ENCODE measurements at places on chromosomes 6 and 20.

DNA sequence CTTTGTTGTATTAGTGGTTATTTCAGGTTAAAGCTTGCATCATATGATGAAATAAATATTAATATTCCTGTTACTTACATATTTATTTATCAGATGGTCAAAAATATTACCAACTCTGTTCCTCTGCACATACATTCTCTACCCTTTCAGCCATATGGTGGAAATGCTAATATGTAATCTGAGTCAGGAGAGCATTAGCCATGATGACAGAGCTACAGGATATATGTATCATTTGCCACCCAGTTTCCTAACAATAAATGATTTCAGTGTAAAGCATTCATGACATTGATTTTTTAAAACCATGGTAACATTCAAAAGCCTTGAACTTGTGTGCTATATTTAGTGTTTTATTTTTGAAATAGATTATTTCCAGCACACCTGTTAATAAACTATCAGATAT lies 16.6 kb downstream of the POPDC3 start:
- no peak for DNase-seq

DNA sequence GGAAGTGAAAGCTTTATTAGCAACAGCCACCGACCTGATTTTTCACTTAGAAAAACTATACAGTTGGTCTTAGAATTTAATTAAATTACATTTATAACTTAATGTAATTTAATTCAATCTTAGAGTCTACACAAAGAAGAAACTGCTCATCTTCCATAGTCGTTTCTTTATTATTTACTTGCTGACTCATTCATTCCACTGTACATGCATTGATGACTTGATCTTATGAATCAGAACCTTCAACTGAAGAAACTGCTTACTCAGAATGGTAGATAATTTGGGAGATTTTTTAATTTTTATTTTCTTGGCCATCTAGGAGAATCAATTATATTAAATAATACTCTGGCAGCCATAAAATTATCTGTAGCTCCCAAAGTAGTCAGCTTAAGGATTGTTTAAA lies 1021.6 kb upstream of the FLRT3 start:
- DNase-seq = no peak

- DNase-seq = no peak
Observed at GRCh38 chr6:167730441-167730840, 96.3 kb upstream of the AFDN start.

- DNase-seq = no peak
Observed at GRCh38 chr6:22153384-22154158, 143.3 kb downstream of the PRL start.

GRCh38 chr6:18119236-18119635 lies 3.2 kb downstream of the NHLRC1 start:
- no peak for DNase-seq

DNA sequence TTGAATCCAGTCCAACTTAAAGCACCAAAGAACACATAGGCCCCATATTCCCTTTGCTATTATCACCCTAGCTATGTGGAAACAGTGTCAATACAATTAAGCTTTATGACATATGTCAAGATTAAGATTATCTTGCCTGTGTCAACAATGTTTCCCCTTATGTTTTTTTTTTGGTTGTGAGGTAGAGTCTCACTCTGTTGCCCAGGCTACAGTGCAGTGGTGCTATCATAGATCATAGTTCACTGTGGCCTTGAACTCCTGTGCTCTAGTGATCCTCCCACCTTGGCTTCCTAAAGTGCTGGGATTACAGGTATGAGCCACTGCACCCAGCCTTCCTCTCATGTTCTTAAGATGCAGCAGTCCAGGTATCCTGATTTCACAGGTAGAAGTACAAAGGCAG lies 17.8 kb downstream of the AFG1L start:
- no peak for DNase-seq

- no peak for DNase-seq
Observed at GRCh38 chr6:119195848-119196247, 117.4 kb upstream of the FAM184A start.

DNA sequence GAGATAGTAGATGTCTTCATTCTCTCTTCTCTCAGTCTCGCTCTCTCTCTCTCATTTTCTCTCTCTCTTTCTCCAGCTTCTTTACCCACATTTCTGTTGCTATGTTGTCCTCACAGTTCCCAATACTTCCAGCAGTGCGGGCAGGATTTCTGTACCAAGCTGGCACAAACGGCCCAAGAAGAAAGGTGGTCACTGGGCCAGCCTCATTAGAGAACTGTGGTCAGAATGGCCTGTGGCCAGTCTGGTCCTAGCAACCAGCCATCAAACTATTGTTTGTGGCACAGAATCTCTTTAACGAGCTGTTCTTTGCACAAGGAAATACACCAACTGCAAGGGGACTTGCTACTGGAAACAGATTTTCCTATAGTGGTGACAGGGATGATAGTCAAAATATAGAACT lies 81.3 kb downstream of the SEL1L2 start:
- DNase-seq = no peak

- DNase-seq = no peak
Observed at GRCh38 chr6:106746652-106747051, 117.3 kb downstream of the QRSL1 start.

- DNase-seq = no peak
Observed at GRCh38 chr6:157631412-157631811, 191.6 kb upstream of the SNX9 start.

DNA sequence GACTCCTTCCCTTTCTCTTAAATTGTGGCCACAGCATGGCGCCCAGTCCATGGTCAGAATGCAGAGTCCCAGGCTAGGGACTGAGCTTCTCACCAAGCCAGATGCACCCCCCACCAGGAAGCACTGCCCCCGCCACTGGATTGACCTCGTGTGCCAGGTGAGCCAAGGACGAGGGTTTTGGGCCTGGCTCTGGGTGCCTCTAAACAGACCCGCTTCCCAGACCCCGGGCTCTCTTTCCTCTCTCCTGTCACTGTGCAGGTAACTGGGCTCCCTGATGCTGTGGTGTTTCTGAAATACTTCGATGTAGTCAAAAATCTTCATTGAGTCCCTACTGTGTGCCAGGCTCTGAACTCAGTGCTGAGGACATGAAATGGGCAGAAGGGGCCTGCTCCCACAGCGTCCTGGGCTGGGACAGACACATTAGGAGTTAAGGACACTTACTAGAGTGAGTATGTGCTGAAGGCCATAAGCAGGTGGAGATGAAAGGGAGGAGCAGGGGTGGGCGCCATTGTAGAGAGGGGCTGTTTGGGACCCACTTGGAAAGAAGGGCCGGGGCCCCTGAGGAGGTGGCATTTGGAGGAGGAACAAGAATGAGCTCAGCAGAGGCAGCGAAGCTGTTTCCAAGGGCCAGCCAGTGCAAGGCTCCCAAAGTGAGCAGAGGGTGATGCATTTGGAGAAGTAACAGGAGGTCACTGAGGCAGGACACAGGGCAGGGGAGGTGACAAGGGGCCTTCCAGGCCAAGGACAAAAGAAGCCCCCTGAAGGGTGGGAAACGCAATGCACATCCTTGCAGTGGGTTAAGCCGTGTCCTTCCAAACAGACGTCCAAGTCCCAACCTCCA lies 217.1 kb downstream of the ANKRD60 start:
- DNase-seq = no peak

DNA sequence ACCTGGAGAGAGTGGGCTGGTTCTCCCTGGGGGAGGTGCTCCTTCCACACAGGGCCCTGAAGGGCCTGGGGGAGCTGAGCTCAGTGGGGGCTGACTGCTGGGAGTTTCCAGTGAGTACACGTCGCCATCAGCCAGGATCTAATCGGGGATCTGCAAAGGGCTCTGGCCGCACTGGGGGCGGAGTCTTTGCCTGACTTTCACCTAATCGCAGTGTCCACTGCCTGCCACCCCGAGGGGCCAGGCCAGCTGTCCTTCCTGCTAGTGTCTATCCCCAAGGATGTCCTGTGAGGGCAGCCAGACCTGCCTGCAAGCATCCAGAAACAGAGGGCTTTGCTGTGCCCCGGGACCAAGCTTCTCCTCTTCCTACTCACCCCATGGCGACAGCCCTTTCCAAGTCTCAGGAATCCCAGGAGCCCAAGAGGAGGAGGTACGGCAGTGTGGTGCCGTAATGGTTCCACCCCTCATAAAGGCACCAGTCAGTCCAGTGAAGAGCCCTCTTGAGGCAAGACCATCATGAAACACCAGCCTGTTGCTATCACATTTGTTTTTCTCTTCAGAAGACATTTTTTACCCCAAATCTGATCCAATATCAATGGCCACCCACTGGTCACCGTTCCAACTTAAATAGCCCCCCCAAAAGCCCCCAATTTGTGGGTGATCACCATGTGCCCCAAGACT lies 243.1 kb upstream of the ECI2 start:
- DNase-seq = peak; percentile 35

DNA sequence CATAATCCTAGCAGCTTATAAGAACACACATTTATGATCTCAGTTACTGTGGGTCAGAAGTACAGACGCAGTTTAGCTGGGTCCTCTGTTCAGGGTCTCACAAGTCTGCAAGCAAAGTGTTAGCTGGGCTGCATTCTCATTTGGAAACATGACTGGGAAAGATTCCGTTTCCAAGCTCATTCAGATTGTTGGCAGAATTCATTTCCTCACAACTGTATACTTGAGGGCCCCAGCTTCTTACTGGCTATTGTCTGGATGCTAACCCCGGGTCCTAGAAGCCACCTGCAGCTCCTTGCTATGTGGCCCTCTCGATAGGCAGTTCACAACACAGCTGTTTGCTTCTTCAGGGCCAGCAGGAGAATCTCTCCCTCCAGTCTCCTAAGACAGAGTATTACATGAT lies 13.1 kb downstream of the TCP11 start:
- no peak for DNase-seq

DNA sequence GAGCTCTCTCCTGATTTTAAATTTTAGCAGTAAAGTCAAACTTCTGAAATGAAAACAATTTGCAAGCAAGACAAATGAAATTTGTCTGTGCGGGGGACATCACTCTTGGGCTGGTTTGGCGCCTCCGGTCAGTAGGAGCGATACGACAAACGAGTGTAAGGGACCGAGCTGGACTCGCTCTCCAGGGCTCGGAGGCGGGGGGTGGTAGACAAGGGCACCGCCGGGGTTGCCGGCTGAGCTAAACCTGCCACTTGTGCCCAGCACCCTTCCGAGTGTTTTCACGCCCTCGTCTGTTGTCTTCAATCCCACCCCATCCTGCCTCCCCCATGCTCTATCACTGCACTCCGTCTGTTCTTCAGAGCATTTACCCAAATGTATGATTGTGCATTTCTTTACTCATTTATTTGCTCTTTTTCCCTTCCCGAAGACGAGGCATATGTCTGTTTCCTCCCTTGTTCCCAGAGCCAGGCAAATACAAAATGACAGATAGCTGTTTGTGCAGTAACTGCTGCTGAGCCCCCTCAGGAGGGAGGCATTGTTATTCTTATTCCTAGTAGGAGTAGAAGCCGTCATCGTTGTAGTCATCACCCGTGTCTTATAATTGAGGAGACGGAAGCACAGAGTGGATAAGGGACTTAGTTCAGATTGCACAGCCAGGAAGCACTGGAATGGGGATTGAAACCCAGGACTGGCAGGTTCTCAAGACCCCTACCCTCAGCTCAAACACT lies 62.8 kb upstream of the APCDD1L start:
- DNase-seq = no peak

- DNase-seq = no peak
Observed at GRCh38 chr20:8428988-8429387, 296.9 kb downstream of the PLCB1 start.

DNA sequence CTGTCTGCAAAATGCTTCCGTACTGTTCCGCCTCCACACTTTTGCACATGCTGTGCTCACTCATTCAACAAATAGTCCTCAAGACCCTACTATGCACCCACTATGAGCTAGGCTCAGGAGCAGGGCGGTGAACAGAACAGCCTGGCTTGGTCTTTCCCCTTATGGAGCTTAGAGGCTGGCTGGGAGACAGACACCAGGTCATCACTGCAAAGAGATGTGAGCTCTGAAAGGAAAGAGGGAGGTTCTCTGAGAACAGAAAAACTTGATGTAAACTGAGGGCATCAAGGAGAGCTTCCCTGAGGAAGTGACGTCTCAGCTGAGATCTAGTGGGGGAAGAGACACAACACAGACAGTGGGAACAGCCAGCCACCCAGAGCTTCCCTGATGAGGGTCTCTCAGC lies 31.0 kb upstream of the TGM2 start:
- no peak for DNase-seq

- peak; percentile 30 for DNase-seq
Observed at GRCh38 chr6:105326833-105327770, 75.8 kb downstream of the PREP start.

DNA sequence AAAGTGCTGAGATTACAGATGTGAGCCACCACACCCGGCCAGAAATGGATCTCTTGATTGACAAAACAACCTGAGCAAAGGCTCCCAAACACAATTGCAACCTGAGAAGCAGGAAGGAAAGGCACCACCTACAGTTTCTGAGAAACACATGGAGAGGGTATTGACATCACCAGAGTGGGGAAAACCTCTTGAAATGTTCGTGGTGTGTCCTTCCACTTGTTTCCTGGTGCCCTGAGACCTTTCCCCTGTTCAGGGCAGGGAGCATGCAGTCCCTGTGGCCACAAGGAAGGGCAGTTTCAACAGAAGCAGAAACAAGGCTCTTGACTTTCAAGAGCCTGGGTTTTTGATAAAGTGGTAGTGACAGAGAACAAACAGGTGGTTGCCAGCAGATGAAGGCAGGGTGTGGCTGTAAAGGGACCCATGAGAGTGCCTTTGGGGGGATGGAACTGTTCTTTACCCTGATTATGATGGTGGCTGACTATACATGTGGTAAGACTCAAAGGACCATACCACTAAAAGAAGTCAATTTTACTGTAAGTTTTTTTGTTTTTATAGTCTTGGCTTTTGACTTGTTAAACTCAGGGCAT lies 3.2 kb upstream of the BPIFA1 start:
- DNase-seq = no peak

DNA sequence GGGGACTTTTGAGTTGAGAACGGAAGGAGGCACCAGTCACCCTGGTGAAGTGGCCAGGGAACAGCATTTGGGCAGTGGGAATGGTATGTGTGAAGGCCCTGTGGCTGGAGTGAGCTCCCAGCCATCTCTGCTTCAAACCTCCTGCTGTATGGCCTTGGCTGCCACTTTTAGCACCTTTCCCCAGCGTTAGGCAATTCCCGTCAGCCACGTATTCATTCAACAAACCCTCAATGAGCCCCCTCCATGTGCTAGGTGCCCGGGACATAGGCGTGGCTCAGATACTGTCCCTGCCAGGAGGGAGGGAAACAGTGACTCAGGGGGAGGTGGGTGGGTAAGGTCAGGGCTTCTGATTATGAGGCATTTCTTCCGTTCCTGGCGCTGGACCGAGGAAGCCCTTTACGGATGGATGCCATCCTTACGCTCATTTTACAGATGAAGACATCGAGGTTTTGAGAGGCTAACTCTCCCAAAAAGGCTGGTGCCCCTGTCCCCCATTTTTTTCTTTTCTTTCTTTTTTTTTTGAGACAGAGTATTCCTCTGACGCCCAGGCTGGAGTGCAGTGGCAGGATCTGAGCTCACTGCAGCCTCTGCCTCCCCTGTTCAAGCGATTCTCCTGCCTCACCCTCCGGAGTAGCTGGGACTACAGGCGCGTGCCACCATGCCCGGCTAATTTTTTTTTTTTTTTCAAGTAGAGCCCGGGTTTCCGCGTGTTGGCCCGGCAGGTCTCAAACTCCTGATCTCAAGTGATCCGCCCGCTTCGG lies 37.5 kb downstream of the SRC start:
- peak; percentile 88 for DNase-seq

- DNase-seq = no peak
Observed at GRCh38 chr6:19312241-19312978, 524.8 kb upstream of the ID4 start.

Measured in adrenal gland (tissue), 19 donors.